ENCODE measurements at places on chromosomes 6 and 20.

GRCh38 chr6:149045404-149045803, 272.1 kb upstream of the TAB2 start:
- DNase-seq: no peak

DNA sequence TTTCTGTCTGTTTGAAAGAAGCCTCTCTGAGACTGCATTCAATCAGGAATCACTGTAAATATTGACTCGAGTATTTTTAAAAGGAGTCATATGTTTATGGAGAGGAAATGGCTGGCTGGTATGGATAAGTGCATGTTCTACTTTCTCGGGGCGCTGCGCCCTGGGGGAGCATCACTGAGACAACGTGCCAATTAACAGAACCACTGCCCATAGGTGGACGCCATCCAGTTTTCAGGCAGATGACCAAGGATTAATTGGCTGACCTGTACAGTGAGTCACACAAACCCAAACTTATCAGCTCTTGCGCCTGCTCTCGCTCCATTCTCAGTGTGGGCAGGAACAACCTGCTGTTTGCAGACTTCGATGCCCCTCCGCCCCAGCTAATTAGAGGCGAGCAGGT, 571.2 kb downstream of the QKI start:
- no peak for DNase-seq

DNA sequence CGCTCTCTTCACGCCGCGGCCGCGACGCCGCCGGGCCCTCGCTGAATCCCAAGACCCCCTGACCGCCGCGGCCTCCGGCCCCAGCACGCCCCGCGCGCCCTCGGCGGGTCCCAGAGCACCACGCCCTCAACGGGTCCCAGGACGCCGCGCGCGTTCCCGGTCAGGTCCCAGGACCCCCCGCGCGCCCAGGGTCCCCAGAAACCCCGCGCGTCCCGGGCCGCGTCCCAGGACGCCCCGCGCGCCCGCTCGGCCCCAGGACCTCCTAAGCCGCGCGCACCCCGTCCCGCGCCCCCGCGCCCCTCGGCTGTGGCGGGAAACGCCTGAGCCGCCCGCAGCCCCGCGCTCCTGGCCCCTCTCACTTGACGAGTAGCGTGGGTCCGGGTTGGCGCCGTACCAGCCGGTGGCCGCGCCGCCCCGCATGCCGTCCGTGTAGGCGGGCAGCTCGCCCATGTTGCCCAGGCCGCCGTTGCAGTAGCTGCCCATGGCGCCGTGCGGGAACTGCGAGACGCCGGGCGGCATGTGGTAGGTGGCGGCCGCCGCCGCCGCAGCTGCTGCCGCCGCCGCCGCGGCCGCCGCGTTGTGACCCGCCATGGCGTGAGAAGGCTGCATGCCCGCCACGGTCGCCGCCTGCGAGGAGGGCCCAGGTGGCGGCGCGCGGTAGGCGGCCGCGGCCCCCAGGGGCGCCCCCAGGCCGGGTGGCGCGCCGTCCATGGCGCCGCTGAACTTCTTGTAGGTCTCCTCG, 556 bp downstream of the NKX2-4 start:
- no peak for DNase-seq

- DNase-seq: no peak
These were observed 70.5 kb upstream of the TPD52L1 start for GRCh38 chr6:125082908-125083683.

DNA sequence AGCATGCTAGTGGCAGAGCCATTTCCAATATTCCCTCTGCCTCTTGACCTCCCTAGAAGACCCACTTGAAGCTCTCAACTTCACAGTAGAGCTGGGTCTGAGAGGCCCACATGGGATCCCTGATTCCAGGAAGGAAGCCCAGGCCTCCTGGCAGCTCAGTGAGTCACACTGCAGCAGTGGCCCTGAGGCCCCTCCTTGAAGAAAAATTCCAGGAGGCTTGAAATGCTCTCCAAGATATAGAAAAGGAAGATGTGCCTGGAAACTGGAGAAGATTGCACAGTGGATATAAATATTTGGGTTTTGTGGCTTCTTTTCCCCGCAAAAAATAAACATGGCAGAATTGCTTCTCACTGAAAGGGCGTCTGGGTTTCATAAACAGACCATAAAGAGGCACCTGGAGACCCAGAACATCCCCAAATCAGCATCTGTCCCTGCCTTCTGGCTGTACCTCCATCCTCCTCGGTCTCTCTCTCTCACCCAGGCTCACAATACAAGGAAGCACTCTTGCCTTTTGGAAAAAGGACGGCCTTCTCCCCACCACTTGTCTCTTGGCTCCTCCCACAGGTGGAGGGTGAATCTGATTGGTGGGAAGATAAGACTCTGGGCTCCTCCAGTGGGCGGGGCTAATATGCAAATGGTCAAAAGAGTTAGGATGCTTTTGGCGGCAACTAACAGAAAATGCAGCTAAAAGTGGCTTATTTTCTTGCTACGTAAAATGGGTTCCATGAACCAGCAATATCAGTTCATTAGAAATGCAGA, 200.0 kb upstream of the SULF2 start:
- no peak for DNase-seq

DNA sequence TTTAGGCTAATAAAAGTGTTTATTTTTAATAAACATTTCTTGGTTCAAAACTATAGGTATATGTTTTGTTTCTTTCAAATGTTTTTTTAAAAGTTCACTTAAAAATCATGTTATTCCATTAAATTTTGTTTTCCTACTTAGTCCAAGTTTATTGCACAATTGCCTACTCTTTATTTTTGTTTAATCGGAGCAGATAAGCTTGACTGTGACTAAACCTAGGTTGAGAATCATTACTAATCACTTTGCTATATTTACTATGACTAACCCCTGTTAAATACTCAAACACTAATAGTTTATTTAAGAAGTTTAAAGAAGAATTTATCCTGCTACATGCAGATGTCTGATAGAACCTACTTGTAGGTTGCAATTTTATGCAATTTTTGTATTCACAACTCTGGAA, 18.8 kb downstream of the MAP3K4 start:
- no peak for DNase-seq

GRCh38 chr20:53737396-53738038, 143.9 kb upstream of the ZNF217 start:
- no peak for DNase-seq

- DNase-seq: no peak
These were observed 979.2 kb upstream of the GJE1 start for GRCh38 chr6:141153563-141153962.

- DNase-seq: no peak
These were observed 43.3 kb downstream of the LRRC1 start for GRCh38 chr6:53837865-53838769.

DNA sequence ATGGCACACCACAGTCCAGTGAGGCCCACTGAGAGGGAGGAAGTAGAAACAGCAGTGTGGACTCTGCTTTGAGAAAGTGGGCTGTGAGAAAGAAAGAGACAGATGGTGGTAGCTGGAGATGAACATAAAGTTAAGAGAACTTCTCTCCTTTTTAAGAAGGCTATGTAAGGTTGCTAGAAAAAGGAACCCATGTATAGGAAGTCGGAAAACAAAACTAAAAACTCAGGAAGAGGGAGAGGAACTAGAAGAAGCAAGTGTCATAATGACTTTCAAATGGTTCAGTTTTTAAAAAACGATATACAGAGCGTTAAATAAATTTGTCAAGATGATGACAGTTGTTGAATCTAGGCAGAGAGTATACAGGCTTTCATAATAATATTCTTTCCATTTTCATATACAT, 25.4 kb upstream of the GMNN start:
- no peak for DNase-seq

Measured in muscle of back (tissue), 13 donors.